ENCODE measurements at places on chromosomes 11 and 22.

DNA sequence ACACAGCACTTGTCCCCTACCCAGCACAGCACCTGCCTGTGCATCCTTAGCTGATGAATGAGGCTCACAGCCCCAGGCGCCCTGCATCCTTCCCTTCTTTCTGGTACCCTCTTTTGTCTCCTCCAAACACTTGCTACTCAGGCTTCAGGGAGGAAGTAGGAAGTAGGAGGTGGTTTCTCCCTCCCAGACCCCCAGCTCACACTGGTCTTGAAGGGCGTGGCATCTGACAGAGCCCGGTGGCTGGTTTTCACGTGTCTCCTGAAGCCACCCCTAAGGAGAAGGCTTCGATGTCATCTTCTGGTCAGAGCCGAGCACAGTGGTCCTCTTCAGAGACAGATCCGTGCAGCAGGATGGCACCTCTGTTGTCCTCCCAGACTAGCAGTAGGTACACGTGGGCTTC is 109.8 kb downstream of the PTPRJ start:
- DNase-seq = no peak

DNA sequence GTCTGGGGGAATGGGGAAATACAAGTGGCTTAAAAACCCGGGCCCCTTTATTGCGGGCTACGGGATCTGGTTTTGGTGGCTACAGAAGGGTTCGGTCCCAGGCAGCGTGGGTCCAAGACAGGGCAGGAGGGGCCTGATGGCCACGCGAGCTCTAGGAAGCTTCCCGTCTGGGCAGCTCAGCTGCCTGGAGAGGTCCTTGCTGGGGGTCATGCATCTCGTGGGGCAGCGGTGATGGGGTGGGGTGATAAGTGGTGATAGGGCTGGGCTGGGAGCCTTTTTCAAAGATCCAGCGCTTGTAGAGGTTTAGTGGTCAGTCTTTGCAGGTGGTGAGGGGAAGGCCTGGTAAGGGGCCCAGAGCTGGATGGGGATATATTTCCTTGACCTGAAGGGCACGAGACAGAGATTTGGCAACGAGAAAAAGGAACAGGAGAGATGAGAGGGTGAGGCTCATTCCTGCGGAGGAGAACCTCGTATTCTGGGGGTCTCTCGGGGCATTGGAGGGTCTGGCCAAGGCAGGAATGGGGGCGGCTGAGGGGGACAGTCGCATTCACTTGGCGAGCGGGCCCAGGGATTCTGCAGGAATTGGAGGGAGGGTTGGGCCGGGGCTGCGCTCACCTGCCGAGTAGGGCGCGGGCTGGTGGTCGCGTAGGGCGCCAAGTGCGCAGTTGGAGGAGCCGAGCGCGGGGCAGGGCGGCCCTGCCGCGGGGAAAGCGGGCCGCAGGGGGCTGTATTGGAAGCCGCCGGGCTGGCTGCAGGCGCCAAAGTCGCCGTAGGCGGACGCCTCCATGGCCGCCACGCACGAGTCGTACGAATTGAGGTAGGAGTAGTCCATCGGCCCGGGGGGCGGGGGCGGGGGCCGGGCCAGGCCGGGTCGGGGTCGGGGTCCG is 560 bp downstream of the PHOX2A start:
- DNase-seq = no peak

GRCh38 chr11:100294748-100295147 is 392.3 kb upstream of the ARHGAP42 start:
- DNase-seq = no peak

DNA sequence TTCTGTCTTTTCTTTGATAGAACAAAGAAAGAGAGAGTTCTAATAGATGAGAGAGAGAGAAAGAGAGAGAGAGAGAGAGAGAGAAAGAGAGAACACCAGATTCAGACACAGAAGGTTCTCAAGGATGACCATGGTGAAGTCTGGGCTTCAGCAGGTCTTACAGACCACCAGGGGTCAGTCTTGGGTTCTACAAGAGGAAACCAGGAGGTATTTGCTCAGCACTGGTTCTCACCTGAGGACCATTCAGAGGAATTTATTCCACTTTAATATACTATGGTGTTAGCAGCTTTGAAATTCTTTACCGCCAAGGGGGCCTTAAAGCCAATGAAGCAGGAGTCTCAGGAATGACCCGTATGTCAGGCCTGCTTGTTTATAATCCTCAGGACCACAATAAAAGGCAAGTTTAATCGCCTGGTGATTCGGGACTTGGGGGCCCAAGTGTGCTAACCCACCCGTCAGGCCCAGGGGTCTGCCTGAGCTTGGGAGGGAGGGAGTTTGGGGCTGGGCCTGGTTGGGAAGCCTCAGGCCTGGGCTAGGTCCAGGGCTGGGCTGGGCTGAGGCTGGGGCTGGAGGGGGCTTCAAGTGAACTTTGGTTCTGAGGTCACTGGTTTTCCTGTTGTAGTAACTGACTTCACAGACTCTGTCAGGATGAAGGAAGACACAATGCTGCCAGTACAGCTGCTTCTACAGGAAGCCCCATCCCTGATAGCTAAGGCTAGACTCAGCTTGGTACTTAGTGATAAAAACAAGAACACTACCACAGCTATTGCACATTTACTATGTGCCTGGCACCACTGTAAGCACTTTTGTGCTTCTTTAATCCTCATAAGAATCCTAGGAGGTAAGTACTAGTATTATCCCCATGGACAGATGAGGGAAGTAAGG is 179.2 kb upstream of the ZBED5 start:
- peak; percentile 34 for DNase-seq

GRCh38 chr11:65879617-65880016 is at the start of gene CTSW:
CTSW (plus strand) TSS chr11:65879837; CDS start chr11:65879855, 18 bp downstream.
- DNase-seq = peak; percentile 67

- no peak for DNase-seq
These were observed 4.2 kb upstream of the OSM start for GRCh38 chr22:30270832-30271231.
